ENCODE measurements at places on chromosomes 11 and 22. TPM values are rescaled to one million over a fixed set of nuclear protein-coding genes. Genes with fewer than 3 reads are reported as not detected.

The IZUMO1R gene
- total RNA-seq: not detected

The ZDHHC13 gene
- 7.2 TPM for total RNA-seq

GRCh38 chr11:88206751-88207150, 31.5 kb upstream of the RAB38 start:
- H3K4me3 ChIP-seq: no peak overlapping the region
- no peak overlapping the region for H3K27ac ChIP-seq
- H3K27me3 ChIP-seq: no peaks in the 10 kb centered on the region

DNA sequence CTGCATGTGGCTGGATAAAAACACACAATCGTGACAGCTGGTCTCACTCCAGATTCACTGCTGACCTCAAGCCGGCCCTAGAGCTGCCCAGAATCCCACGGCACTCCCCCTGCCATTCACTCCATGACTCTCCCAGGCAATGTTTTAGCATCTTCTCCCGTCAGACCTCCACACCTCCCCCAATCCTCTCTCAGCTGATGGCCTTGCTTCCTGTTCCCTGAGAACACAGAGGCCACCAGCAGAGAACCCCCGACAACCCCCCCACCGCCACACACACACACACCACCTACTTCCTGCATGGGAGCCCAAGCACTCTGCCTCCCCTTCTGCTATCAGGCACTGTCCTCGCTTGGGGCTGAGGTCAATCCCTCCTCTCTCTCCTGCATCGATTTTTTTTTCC, 9.3 kb downstream of the TNKS1BP1 start:
- no peak for DNase-seq
- peak overlapping the region; percentile 50 for H3K27ac ChIP-seq
- H3K4me3 ChIP-seq: no peak overlapping the region

The CCDC116 gene
- 0.41 TPM for total RNA-seq

GRCh38 chr11:5123802-5124521, 14.2 kb downstream of the OR52A5 start:
- H3K4me1 ChIP-seq: no peaks in the 10 kb centered on the region
- no peak overlapping the region for H3K4me3 ChIP-seq
- no peaks in the 10 kb centered on the region for H3K27me3 ChIP-seq
- no peaks in the 10 kb centered on the region for H3K36me3 ChIP-seq

GRCh38 chr11:93765551-93765950, 18.5 kb upstream of the MED17 start:
- H3K27me3 ChIP-seq: no peaks in the 10 kb centered on the region
- DNase-seq: no peak
- no peaks in the 10 kb centered on the region for H3K4me1 ChIP-seq
- no peak overlapping the region for H3K27ac ChIP-seq
- no peaks in the 10 kb centered on the region for H3K36me3 ChIP-seq

DNA sequence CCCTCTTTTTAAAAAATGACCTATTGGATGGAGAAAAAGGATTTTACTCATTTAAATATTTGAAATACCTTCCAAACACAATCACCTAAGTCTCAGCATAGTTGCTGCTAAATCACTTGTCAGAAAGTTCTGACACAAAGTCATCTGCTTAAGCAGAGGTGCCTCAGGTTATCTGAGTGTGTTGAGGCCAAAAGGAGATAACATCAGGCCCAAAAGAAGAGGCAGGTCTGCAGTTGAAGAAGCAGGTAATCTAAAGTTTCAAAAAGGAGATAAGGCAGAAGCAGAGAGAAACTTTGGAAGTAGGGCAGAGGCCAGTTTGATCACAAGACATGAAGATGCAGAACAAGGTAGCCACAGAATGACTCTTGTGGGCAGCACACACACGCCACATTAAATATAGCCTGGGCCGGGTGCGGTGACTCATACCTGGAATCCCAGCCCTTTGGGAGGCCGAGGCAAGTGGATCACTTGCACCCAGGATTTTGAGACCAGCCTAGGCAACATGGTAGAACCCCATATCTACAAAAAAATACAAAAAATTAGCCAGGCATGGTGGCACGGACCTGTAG, 175.7 kb upstream of the API5 start:
- no peaks in the 10 kb centered on the region for H3K27me3 ChIP-seq
- no peaks in the 10 kb centered on the region for H3K36me3 ChIP-seq
- H3K4me3 ChIP-seq: no peak overlapping the region
- no peak for DNase-seq

The EIF3D gene
- 260 TPM for total RNA-seq

Data from sigmoid colon (tissue), 7 donors.